ENCODE measurements at places on chromosomes 7 and 10. TPM values are rescaled to one million over a fixed set of nuclear protein-coding genes. Genes with fewer than 3 reads are reported as not detected.

- DNase-seq, result no peak
These were observed 102.1 kb upstream of the MGMT start for GRCh38 chr10:129364949-129365348.

DNA sequence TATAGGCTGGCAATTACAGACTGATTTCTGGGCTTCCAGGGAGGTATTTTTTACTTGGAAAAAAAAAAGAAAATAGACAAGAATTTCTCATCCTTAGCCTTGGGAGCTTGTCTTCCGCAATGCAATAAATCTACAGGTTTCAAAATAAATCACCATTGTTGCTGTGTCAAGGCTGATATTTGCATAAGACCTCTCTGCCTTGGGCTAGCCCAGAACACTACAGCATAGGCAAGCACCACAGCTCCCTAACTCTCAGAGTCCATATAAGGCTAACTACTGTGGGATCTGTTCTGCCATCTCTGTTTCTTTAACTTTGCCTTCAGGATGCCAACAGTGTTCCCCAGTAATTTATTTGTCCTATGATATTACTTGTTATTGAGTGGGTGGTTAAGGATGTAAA lies 64.4 kb downstream of the ZWINT start:
- no peak for DNase-seq

DNA sequence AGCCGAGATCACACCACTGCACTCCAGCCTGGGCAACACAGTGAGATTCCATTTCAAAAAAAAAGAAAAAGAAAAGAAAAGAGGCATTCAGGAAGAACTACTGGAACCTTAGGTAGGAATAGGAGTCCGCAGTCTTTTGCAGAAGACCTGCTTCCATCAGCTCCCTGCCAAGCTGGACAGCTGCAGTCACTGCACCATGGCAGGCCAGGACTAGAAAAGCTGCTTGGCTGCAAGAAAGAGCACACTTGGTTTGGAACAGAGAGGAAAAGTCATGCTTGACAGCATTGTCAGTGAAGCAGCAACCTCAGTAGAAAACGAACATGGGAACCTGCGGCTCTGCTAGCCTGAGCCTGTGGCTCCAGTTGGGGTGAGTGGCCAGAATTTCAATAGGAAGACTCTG lies 104.3 kb downstream of the MARCHF5 start:
- DNase-seq, result no peak

- DNase-seq, result no peak
These were observed 8.2 kb upstream of the NPFFR1 start for GRCh38 chr10:70292004-70292403.

- DNase-seq, result no peak
These were observed 207.8 kb upstream of the MGMT start for GRCh38 chr10:129259128-129259815.

GRCh38 chr10:393787-394438 lies 258.7 kb downstream of the ZMYND11 start:
- no peak for DNase-seq

- DNase-seq, result no peak
These were observed 35.6 kb downstream of the PRPS1L1 start for GRCh38 chr7:17991866-17992648.

DNA sequence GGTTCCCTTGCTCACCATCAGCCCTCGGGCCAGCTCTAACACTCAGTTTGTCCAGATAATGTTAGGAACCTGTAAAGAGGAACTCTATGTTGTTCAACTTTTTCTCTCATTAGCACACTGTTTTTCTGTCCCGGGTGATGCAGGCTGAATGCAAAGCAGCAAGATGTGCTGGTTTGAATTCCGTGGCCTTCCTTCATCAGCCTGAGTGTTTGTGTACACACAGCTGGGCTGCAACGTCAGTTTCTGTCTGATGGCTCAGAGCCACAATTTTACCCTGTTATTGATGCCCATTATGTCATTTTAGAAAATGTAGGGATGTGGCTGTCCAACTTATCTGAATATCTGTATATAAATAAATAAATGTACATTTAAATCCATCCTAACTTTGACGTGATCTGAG lies 152.0 kb downstream of the PLPP4 start:
- no peak for DNase-seq

- no peak for DNase-seq
These were observed 313.3 kb upstream of the SP8 start for GRCh38 chr7:21099955-21100354.

GRCh38 chr7:128455543-128456254 lies at the start of gene HILPDA:
TSS of gene HILPDA (plus strand) at chr7:128455878. CDS start at chr7:128457269, 1,391 bp downstream.
- DNase-seq, result peak; percentile 93

- DNase-seq, result no peak
These were observed 14.1 kb upstream of the DUSP5 start for GRCh38 chr10:110483633-110484032.

DNA sequence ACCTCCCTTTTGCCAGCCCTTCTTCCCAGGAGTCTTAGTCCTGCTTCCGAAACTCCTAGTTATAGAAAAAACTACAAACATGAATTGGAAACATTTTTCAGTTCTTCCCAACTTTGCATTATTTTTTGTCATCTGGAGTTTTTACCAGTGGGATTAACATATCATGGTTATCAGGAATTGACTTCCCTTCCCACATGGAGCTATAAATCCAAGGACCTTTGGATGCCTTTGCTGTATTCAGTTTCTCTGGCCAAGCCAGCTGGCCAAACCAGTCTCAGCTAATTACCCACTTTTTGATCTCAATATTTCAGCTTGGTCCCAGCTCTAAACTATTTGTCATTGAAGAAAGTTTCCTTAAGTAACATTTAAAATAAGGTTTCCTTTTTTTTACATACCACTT lies 570.6 kb downstream of the SORCS1 start:
- DNase-seq, result no peak

DNA sequence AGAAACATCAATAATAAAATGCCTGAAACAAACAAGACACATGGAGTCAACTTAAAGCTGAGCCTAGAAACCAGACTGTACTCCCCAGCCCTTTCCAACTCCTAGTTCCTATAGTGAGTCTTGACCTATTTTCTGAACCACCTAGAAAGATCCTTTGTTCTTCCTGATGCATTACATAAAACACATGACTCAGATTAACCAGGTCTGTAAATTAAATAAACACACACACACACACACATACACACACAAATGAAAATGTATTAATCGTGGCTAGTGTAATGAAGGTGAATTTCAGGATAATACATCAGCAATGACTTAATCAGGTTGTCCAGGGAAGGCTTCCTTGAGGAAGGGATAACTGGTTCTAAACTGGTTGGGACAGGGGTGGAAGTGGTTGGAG lies 104.7 kb downstream of the ST8SIA6 start:
- DNase-seq, result no peak

DNA sequence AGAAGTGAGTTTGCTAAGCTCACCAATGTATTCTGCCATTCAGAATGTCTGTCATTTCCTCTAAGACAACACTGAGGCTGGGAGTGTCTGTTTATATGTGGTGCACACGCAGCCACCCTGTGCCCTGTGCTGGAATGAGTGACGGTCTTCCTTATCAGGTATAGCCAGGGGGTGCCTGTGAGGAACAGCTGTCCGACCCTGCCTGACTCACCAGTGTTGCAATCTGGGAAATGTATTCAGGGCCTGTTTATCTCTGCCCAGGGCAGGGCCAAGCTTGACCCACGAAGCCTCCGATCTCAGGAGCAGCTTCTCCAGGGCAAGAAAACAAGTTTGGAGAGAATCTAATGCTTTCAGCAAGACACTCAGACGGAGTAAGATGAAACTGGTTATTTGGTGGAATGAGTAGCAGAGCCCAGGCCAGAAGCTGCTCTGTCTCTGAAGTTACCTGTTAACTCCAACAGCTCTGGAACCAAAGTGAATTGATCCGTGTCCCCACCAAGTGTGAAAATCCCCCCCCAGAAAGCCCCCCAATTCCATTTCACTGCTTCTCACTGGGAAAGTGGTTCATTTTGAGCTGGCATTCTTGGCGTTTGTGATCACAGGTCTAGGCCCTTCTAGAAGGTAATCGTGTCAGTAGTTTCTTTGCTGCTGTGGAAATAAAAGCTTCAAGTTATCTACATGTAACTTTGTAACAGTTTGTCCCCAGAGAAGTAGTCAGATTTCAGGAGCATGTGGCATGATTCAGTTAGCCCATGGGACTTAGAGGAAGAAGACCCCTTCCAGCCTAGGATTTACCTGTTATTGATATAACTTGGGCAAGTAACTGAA lies 6.1 kb upstream of the UBE2H start:
- DNase-seq, result no peak

DNA sequence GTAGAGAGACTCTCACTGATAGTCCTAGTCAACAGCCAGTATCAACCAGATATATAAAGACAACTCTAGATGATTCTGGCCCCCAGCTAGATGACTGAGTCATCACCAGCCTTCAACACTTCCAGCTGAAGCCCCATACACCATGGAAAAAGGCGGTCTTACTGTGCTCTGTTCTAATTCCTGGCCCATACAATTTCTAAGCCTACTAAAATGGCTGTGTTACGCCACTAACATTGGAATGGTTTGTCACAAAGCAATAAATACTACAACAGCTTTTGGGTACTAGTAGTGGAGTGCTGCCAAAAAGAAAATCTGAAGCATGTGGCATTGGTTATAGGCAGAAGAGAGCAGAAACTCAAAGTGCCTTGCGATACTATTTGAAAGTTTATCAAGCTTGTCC lies 13.0 kb upstream of the TES start:
- DNase-seq, result no peak

GRCh38 chr7:43385309-43385680 lies 197.6 kb upstream of the STK17A start:
- DNase-seq, result no peak

GRCh38 chr10:100693821-100694220 lies 51.6 kb upstream of the PAX2 start:
- DNase-seq, result no peak

DNA sequence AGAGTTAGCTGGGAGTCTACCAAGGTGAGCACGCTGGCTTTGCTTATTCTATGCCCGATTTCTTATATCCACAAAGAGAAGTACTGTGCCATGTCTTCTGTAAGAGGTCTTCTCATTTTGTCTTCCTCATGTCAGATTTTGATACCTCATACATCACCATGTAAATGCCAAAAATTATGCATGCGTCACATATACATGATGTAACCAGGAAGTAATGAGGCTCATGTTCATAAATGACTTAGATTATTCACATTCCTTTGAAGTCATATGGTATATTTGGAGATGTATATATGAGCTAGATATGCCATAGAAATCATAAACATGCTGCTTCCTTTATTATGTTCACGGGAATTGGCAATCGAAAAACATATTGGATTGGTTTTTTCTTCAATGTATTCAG lies 97.7 kb upstream of the CELF2 start:
- no peak for DNase-seq

DNA sequence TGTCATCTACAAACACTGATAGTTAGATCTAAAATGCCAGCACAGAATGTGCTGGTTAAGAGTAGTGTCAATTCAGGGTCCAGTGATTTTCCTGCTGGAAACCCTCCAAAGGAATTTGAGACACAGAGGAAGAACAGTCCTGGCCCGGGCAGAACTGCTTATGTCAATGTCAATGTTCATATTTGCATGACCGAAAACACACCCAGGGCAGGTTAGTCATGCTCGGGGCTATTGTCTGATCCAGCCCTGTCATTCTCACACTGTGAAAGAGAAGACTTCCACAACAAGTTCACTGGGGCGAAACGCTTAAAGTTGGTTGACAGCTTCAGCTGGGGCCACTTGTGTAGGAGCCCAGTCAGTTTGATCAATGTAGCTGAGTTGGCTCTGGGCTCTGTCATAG lies 139.3 kb downstream of the C1GALT1 start:
- no peak for DNase-seq

- DNase-seq, result no peak
These were observed 189.8 kb downstream of the HECW1 start for GRCh38 chr7:43302211-43302711.

- DNase-seq, result no peak
These were observed 519.8 kb downstream of the XPNPEP1 start for GRCh38 chr10:109403551-109403950.

DNA sequence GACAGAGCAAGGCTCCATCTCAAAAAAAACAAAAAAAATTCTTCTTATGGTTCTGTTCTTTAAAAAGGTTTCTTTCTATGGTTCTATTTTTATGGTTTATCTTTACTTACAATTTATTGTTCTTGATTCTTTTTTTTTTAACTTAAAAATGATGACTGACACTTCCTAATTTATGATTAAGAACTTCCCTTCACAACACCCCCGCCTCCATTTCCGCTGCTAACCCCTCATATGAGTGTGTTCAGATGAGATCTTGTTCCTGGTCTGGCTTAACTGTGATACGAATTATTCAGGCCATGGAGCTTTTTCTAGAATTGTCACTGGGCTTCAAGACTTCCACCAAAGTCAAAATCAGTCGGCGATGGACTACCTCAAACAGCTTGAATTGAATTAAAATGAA lies 33.9 kb downstream of the PTER start:
- no peak for DNase-seq

SPDYE6 gene
- not detected for total RNA-seq

NUTM2E gene
- total RNA-seq, result 0.48 TPM

CHST3 gene
- total RNA-seq, result 44.7 TPM

WASHC2C gene
- 25.0 TPM for total RNA-seq

MRLN gene
- total RNA-seq, result not detected

ATRNL1 gene
- 431 TPM for total RNA-seq

OR2A42 gene
- 0.15 TPM for total RNA-seq

MUC3A gene
- not detected for total RNA-seq

Data from uterus (tissue), 4 donors.